Stimulated activated CD4-positive, alpha-beta T cell treated with anti-CD3 and anti-CD28 coated beads, Interleukin-1b, Interleukin-23, amount 100 ng/mL, for 1 hour (primary cell): ENCODE measurements at places on chromosomes 2 and 18.

GRCh38 chr2:205609113-205609512 is 73.2 kb upstream of the NRP2 start:
- no peak for DNase-seq

DNA sequence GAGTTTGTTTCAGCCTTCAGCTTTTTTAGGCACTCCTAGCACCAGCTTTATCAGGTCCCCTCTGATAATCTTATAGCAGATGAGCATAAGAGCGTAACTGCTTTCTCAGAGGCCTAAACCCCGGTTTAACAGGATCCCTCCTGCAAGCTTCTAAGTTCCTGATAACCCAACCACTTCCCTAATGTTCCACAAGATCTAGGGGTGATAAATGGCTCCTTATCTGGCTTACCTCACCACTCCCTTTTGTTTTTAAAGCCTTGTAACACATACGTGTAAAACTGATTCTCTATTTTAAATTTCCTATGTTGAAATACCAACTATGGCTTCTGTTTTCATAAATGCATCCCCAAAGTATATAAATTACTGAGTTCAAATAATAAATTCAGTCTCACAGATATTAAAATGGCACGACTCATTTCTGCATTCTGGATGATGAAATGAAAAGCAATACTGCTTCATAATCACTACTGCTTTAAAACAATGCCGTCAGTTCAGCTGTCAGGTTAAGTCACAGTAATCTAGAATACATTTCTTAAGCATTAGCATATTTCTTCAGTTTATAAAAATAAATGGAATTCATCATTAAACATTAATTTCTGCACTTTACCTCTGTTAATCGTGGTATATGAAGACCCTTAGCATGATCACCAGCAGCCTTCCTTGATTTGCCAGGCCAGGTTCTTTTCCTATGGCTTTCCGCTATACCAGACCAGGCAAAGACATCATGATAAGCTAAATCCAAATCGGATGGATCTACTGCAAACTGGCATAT is 126.3 kb downstream of the C2orf74 start:
- no peak for DNase-seq

GRCh38 chr2:232633413-232634205 is at the start of gene EFHD1:
TSS of gene EFHD1 (plus strand) at chr2:232633604. CDS start at chr2:232633705, 101 bp downstream.
- no peak for DNase-seq

GRCh38 chr2:84132370-84132769 is 326.7 kb downstream of the SUCLG1 start:
- no peak for DNase-seq

DNA sequence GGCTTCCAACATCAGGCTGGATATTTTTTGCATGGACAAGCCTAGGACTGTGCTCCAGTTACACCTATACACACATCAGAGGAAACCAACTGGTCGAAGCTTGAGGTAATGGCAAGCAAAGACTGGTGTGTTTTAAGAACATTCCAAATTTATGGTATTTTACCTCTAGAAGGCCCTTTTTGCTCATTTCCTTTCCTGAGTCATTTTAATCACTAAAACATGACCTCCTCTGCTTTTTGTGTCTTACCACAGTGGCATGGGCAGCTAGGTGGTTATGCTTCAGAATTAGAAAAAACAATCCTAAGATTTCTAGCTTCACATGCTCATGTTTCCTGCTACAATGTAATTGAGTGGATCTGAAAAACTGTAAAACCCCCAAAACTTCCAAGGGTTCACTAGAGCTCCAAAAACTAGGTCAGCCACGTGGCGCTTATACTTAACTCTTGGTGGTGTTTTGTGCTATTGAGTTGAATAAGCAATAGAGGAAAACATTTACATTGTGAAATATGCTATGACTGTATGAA is 30.6 kb upstream of the CHRNA1 start:
- DNase-seq, result no peak

DNA sequence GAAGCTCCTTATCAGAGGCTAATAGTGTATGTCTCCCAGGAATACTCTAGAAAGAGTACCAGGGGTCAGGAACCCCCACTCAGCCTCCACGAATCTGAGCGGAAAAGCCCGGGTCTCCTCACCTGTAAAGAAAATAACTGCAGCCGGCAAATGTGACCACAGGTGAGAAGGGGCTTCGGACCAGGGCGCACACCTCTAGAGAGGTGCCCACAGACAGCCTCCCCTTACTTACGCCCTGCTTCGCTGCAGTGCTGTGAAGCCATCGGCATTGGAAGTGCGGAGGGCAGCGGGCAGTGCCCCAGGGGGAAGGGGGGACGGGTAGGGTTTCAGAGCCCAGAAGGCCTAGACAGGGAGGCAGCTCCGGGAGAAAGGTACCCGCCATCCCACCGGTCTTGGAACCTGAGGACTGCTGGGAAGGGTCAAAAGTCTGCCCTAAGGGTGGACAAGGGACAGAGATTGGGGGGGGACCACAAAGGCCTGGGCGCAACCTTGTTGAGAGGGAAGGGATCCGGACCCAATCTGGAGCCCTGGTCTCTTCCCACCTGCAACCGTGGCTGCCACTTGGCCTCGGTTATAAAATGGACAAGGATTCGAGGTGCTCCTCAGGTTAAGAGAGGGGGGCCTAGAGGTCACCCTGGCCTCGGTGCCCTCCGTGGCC is 642 bp upstream of the STEAP3 start:
- no peak for DNase-seq

GRCh38 chr2:1251520-1251919 is 161.7 kb upstream of the TPO start:
- no peak for DNase-seq
